ENCODE measurements at places on chromosomes 6 and 20. TPM values are rescaled to one million over a fixed set of nuclear protein-coding genes. Genes with fewer than 3 reads are reported as not detected.

DNA sequence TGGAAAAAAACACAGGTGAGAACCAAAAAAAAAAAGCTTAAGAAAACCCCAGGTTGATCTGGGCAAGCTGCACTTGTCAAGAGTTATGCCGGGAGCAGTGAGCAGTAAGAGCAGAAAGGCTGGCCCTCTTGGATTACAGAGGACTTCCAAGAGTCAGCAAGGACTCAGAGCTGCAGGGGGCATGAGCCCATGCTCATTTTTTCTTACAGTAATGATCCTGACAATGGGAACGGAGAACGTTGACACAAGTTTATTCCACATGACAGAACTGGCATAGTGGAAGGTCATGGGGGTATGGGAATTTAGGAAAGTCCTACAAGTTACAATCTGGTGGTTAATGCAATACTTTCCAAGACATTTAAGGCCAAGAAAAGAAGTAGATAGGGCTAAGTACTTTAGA, 256.6 kb downstream of the GMDS start:
- H3K27me3 ChIP-seq, result no peaks in the 10 kb centered on the region
- H3K27ac ChIP-seq, result no peak overlapping the region
- H3K36me3 ChIP-seq, result no peaks in the 10 kb centered on the region
- no peak overlapping the region for H3K4me3 ChIP-seq
- DNase-seq, result no peak
- H3K4me1 ChIP-seq, result peaks cover 5% of the 10 kb centered on the region

HLA-DQB1 gene
- 1.6 TPM for total RNA-seq

GABRR1 gene
- not detected for total RNA-seq

GRCh38 chr6:20539387-20539786, 5.1 kb downstream of the CDKAL1 start:
- DNase-seq, result no peak
- H3K36me3 ChIP-seq, result peaks cover 2% of the 10 kb centered on the region
- H3K4me3 ChIP-seq, result no peak overlapping the region
- no peak overlapping the region for H3K27ac ChIP-seq
- no peaks in the 10 kb centered on the region for H3K27me3 ChIP-seq
- H3K4me1 ChIP-seq, result peaks cover 25% of the 10 kb centered on the region

RSPH9 gene
- not detected for total RNA-seq

All from body of pancreas (tissue), 4 donors.